ENCODE measurements at places on chromosomes 11 and 22.

GRCh38 chr11:123546515-123546914, 107.9 kb downstream of the SCN3B start:
- no peak for DNase-seq

GRCh38 chr22:47495110-47495509, 732.7 kb downstream of the TBC1D22A start:
- DNase-seq = no peak

- DNase-seq = no peak
Observed at GRCh38 chr11:122359081-122359571, 243.1 kb upstream of the BLID start.

DNA sequence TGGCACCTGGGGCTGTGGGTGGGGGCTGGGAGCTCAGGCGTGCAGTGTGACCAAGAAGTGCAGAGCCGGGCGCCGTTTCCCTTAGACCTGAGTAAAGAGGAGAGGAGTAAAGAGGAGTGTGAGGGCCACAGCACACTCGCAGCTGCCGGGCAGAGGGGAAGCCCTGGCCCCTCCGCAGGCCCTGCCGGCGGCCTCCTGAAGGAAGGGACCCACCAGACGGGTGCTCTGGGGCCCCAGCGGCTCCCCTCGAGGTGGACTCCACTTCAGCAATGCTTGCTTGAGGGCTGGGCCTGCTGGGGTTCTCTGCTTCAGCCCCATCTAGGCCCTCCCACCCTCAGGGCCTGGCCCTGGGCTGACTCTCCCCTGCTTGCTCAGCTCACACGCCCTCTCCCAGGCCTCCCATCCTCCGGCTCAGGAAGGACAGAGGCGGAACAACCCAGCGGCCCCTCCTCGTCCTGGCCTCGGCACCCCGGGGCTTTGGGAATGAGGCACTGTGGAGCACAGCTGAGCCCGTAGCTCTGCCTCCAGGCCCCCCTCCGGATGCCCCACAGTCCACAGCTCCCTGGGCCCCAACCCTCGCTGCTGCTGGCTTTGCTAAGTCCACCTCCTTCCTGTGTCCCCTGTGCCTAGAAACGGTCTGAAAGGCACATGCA, 1198.7 kb downstream of the BRD1 start:
- DNase-seq = peak; percentile 60

DNA sequence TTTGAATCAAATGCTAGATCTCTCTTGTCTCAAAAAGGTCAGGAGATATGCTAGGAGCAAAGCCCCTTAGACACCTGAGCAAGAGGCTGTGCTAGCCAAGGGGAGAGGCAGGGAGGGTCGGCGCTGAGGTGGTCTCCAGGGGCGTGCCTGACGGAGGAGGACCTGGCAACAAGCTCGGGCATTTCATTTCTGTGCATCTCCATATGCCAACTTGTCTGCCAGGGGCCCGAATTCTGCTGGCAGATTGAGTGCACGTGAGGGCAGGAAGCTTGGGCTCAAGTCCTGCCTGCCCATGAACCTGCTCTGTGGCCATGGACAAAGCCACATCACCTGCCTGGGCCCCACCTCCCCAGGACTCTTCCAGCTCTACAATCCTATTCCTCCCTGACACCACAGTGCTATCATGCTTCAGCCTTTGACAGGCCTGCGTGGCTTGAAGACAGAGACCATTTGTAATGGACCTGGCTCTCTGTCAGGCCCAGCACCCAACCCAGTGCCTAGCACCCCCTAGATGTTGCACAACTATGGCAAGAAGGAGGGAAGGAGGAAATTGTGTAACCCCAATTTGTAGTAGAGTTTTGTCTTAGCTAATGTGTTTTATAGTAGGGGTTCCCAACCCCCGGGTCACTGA, 16.3 kb upstream of the VSIG10L2 start:
- DNase-seq = no peak

- DNase-seq = no peak
Observed at GRCh38 chr11:45108070-45109064, 38.1 kb upstream of the PRDM11 start.

DNA sequence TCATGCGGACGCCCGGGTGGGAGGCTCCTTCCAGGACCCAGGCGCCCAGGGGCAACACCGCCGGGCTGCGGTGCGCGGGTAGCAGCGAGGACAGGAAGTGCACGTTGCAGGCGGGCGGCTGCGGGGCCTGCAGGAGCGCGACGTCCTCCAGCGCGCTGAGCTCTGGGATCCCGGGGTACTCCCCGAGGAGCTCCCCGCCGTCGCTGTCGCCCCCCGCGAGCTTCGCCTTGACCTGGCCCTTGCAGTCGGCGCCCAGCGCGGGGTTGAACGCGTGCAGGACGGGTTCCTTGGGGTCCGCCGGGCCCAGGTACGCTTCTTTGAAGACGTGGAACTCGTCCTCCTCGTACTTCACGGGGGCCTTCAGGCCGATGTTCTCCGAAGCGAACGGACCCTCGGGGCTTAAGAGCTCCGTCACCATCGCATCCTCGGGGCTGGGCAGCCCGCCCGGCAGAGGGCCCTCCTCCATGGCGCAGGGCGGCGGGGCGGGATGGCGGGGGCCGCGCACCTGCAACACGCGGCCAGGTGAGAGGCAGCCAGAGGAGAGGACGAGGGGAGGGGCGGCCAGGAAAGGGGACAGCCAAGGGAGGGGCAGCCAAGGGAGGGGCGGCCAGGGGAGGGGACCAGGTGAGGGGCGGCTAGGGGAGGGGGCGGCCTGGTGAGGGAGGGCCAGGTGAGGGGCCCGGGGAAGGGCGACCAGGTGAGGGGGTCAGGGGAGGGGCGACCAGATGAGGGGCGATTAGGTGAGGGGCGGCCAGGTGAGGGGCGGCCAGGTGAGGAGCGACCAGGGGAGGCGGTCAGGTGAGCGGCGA, 921 bp downstream of the TESMIN start:
- peak; percentile 94 for DNase-seq

DNA sequence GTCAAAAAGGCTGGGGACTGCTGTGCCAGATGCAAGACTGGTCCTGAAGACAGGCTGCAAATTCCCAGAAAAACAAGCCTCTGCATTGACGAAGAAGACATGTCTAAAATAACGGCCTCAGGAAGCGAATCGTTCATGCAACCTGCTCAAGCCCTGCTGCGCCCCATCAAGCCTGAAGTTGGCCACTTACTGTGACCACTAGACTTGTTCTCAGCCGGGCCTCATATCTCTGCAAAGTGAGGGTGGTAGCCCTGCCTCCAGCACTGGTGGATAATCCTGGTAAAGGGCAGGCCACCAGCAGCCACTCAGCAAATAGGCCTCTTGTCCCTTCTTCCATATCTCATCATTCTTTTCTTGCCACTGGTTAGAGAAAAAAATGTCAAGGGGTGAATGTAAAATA, 11.8 kb downstream of the LTO1 start:
- no peak for DNase-seq

DNA sequence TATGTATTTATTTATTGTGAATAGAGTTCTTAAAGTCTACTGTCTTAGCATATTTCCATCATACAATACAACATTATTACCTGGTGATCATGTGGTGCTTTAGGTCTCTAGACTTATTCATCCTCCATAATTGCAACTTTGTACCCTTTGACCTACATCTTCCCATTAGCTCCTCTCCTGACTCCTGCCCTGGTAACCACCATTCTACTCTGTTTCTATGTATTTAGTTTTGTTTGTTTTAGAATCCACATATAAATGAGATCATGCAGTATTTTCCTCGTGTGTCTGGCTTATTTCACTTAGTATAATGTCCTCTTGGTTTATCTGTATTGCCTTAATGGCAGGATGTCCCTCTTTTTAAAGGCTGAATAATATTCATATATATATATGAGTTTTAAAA, 22.7 kb downstream of the NCAM1 start:
- no peak for DNase-seq

GRCh38 chr11:107996006-107996776, 12.5 kb upstream of the CUL5 start:
- DNase-seq = no peak

DNA sequence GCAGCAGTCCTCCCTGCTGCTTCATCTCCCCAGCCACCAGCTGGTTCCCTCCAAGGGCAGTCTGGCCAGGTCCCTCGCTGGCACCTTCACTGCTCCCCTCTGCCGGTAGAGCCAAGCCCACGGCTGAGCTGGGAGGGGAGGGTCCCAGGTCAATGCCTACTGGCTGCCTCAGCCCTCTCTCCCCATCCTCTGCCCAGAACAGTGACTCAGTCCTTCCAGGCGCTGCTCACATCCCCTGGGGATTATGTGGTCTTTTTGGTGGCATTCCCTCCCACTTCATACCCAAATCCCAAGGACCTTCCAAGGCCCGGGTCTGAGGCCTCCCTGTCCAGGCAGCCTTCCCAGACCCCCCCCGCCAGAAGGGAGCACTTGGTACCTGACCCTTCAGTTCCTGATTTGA, 44.9 kb downstream of the WNT7B start:
- no peak for DNase-seq

Measured in H9 (cell line).